Hepatic stellate cell (primary cell): ENCODE measurements at places on chromosomes 12 and 14.
A peak's percentile ranks its signal among the peaks of the same experiment; 100 is the strongest.

- no peak for DNase-seq
These were observed 106.7 kb downstream of the TMEM30B start for GRCh38 chr14:61174441-61174891.

DNA sequence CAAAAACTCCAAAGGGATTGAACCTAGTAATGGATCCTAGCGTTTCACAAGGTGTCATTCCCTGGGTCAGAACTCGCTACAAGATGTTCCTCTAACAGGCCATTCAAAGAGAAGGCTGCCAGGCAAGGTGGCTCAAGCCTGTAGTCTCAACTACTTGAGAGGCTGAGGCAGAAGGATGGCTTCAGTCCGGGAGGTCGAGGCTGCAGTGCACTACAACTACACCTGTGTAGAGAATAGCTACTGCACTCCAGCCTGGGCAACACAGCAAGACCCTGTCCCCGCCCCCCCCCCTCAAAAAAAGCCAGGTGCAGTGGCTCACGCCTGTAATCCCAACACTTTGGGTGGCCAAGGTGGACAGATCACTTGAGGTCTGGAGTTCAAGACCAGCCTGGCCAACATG is 14.4 kb downstream of the PPTC7 start:
- no peak for DNase-seq

DNA sequence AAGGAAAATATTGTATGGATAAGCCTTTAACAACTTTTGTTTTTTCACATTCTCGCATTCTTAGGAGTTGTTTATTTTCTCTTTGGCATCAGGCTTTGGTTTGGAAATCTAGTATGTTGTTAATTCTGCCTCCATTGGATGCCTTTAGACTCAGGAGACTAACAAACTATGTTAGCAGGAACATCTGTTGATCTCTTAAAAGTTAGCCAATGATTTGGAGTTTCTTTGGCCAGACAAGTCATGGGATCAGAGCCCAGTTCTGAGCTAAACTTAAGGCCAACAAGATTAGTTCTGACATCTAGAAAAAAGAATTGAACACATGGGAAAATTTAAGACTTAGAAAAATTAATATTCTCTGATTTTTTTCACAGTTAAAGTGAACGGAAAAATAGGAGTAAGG is 35.3 kb upstream of the STRAP start:
- no peak for DNase-seq

DNA sequence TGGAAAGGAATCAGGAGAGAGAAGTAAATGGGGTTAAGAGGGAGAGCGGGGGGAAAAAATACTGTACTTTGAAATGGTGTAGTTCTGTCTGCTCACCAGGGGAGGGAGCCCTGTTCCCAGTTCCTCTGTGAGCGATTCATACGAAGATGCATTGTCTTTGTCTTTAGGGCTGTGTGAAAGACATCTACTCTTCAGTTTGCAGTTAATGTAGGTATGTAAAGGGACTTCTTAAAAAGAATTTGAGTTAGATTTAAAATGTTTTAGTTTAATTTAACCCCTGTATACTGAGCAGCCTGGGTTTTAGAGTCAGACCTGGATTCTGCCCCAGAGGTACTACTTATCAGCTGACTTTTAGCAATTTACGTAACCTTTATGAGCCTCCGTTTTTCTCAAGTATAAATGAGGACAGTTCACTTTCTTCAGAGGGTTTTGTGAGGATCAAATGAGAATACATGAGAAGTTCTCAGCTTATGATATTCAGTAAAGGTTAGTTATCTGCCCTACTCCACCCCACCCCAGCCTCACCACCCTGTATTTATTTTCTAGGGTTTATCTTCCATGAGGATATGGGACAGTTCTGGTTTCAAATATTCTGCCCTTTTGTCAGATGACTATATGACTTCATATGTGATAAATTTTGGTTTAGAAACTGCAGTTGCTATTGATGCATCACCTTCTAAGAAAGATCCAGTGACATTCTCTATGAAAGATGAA is 82.5 kb upstream of the EVL start:
- DNase-seq: peak; percentile 64

DNA sequence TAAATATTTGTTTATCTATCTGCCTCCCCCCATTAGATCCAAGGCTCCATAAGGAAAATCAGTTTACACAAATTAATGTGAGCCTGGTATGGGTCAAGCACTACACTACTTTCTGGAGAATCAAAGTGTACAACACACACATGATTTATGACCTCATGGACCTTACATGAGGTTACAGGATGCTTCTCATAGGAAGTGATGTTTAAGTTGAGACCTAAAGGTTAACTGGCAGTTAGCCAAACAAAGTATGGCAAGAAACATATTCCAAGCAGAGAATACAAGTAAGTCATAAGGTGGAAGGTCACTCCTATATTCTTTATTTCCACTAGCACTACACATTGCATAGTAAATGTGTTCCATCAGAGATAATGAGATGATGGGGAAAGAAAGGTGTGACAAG is 39.2 kb downstream of the OSBPL8 start:
- no peak for DNase-seq

GRCh38 chr12:72612171-72612570 is 340.0 kb downstream of the TRHDE start:
- no peak for DNase-seq
